Pericardium fibroblast (primary cell): ENCODE measurements at places on chromosomes 13 and 19. TPM values are rescaled to one million over a fixed set of nuclear protein-coding genes. Genes with fewer than 3 reads are reported as not detected.

The ZIC5 gene
- not detected in 2 replicates for total RNA-seq

The SBK3 gene
- total RNA-seq, result not detected in 2 replicates

The DNAJC15 gene
- 11.0 and 28.1 TPM in 2 replicates for total RNA-seq

The PTPRS gene
- 190 and 408 TPM in 2 replicates for total RNA-seq

The SPRED3 gene
- total RNA-seq, result 0.35 and 0.51 TPM in 2 replicates

The UBE2L5 gene
- total RNA-seq, result not detected in 2 replicates

The TUBB4A gene
- total RNA-seq, result not detected in 2 replicates

The BCL3 gene
- 21.8 and 31.9 TPM in 2 replicates for total RNA-seq

The SOX1 gene
- not detected in 2 replicates for total RNA-seq

The RFPL4A gene
- not detected in 2 replicates for total RNA-seq

The ZNF418 gene
- total RNA-seq, result 2.9 and 3.3 TPM in 2 replicates

The VRK3 gene
- 17.5 and 31.6 TPM in 2 replicates for total RNA-seq

The RUBCNL gene
- not detected in 2 replicates for total RNA-seq

The MEIOSIN gene
- not detected in 2 replicates for total RNA-seq

The SERPINE3 gene
- total RNA-seq, result not detected in 2 replicates

The PRSS57 gene
- not detected in 2 replicates for total RNA-seq

The FAM32A gene
- 93.8 and 99.4 TPM in 2 replicates for total RNA-seq

The NCAN gene
- not detected in 2 replicates for total RNA-seq

The PET100 gene
- total RNA-seq, result 14.2 and 32.1 TPM in 2 replicates

The TEX29 gene
- not detected in 2 replicates for total RNA-seq

The PSG11 gene
- total RNA-seq, result not detected in 2 replicates

The SH2D3A gene
- total RNA-seq, result not detected in 2 replicates

The WASF3 gene
- 12.8 and 21.8 TPM in 2 replicates for total RNA-seq

The CEACAM20 gene
- total RNA-seq, result not detected in 2 replicates

The ATCAY gene
- not detected in 2 replicates for total RNA-seq

The IQCN gene
- 0.47 and 1.8 TPM in 2 replicates for total RNA-seq

The CEACAM16 gene
- not detected in 2 replicates for total RNA-seq

The SYT5 gene
- total RNA-seq, result 0.26 TPM in 1 of 2 replicates, not detected in the other

The GPR32 gene
- not detected in 2 replicates for total RNA-seq

The UQCR11 gene
- 75.7 and 111 TPM in 2 replicates for total RNA-seq

The KLHL1 gene
- not detected in 2 replicates for total RNA-seq

The GFY gene
- total RNA-seq, result not detected in 2 replicates

The EPN1 gene
- total RNA-seq, result 119 and 121 TPM in 2 replicates

The ZNF225 gene
- total RNA-seq, result 2.4 and 2.8 TPM in 2 replicates

The NCR1 gene
- not detected in 2 replicates for total RNA-seq

The MAP2K2 gene
- 164 and 232 TPM in 2 replicates for total RNA-seq

The ALOX5AP gene
- total RNA-seq, result 0.26 and 1.2 TPM in 2 replicates
